Stimulated activated CD4-positive, alpha-beta T cell treated with anti-CD3 and anti-CD28 coated beads, Interleukin-1b, Interleukin-23, amount 100 ng/mL, for 1 hour (primary cell): ENCODE measurements at places on chromosomes 13 and 19.

DNA sequence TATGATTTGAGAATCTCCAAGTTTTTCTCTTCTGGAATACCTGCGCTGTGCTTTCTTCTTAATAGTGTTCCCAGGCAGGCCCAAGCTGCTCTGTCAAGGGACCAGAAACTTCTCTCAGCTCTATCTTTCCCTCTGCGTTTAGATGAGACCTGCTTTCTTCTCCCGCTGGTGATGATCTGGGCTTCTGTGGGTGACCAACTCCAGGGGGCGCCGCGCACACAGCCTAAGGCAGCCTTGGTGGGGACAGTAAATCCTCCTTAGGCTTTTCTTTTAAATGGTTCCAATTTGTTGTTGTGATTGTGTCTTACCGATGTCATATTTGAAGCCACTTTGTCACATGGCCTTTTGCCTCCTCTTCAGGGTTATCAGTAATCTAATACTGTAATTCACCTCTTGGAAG is 439.4 kb upstream of the KLF12 start:
- no peak for DNase-seq

- DNase-seq = no peak
These were observed 75.2 kb downstream of the RXFP2 start for GRCh38 chr13:31814536-31814935.

DNA sequence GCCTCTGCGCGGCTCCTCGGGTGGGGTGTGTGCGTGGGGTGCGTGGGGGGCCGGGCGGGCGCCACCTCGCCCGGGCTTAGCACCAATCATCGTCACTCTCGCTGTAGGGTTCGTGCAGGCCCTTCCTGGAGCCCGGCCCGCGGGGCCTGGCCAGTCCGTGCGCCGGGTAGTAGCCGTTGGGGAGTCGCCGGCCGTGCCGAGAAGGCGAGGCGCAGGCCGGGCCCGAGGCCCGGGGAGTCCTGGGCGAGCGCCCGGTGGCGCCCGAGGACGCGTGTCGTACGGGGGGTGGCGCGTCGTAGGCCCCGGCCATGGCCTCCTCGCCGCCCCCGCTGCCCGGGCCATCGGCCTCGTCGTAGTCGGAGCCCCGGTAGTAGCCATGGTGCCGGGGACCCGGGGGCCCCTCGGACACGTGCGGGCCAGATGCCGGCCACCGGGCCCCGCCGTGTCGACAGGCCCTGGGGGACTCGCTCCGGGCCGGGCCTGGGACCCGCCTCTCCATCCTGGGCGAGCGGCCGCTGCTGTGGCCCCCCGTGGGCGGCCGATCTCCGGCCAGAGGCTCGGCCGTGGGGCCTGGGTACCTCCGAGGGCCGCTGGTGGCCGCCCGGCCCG is 57.1 kb downstream of the IER2 start:
- no peak for DNase-seq

DNA sequence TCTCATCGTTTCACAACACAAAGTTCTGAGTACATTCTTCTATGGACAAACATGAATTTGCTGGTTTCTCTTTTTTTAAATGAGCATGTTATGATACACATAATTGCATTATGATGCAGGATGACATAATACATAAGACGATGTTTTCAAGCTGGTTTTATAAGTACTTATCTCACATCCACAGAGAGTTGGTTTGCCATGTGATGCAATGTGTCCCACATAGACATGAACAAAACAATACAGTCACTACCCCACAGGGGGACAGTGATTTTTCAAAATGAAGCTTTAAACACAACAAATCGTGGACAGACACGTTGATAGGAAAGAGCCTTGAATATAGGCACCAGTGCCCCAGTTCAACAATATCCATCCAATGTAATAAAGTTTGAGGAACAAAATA is 447.1 kb downstream of the KLF12 start:
- DNase-seq = no peak

DNA sequence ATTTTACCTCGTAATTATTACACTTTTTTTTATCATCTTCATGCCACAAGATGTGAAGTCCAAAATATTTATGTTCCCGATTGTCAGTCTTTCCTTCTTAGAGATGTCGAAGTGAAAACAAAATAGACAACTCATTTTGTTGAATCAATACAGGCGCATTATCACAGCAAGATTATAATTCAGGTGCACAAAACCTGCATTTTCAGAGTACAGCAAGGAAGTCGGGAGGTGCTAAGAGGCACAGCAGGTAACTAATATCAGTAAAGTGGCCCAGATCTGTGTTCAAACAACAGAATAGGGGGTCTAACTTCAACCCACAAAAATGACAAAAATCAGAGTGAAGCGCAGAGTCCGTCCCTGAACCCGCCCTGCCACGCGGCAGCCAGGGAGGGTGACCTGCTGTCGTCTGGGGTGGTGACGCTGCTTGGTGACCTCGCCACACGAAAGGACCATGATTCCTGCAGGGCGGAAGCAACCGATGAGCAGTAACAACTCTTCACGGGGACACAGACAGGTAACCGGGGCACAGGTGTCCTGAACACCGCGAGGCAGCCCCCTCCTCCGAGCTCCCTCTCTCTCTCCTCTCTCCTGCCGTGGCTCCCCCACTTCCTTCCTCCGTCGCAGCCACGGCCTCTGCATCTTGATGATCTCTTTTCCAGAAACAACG is 50.9 kb upstream of the SPACA7 start:
- no peak for DNase-seq

- DNase-seq = no peak
These were observed 212.7 kb upstream of the MIR17HG start for GRCh38 chr13:91134803-91135184.

GRCh38 chr13:29539856-29540255 is 55.6 kb downstream of the SLC7A1 start:
- no peak for DNase-seq

- no peak for DNase-seq
These were observed 415.2 kb upstream of the SGCG start for GRCh38 chr13:22765547-22765946.

- DNase-seq = no peak
These were observed 144.5 kb upstream of the FNDC3A start for GRCh38 chr13:48831248-48831647.

- peak; percentile 35 for DNase-seq
These were observed at the start of gene KCNK6 for GRCh38 chr19:38319421-38320258. KCNK6 (plus strand) TSS chr19:38319845; CDS start chr19:38319951, 106 bp downstream.

DNA sequence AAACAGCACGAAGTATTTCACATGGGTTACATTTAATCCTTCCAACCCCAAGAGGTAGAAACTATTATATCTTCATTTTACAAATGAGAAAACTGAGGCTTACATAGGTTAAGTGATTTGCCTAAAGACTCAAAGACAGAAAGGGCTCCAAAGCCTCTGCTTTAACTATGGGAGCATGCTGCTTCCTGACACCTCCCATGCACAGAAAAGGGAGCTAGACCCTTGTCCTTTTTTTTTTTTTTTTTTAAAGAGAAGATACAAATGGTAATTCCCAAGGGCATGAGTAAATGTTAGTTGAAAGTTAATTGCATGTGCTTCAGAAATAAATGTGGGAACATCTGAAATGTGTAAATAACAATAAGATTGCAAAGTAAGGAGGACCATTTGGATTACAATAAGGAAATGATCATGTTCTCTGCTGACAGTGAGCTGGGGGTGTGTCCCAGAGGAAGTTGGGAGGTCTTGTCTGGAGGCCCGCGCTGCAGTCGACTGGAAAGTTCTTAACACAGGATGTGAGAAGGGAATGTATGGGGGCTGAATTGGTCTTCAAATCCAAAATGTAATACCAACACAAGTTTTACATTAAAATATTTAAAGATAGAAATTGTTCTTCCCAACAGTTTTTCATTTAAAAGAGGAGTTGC is 500.3 kb downstream of the KLF12 start:
- no peak for DNase-seq

- DNase-seq = peak; percentile 83
These were observed 13.1 kb downstream of the TJP3 start for GRCh38 chr19:3721131-3721886.

- no peak for DNase-seq
These were observed 8.5 kb downstream of the SIGLEC7 start for GRCh38 chr19:51150627-51151026.

- no peak for DNase-seq
These were observed 1551.3 kb upstream of the MIR17HG start for GRCh38 chr13:89796196-89796595.

- no peak for DNase-seq
These were observed 1.2 kb downstream of the SLC27A1 start for GRCh38 chr19:17471410-17472125.

GRCh38 chr19:13209484-13210338 is 59.5 kb downstream of the IER2 start:
- no peak for DNase-seq

DNA sequence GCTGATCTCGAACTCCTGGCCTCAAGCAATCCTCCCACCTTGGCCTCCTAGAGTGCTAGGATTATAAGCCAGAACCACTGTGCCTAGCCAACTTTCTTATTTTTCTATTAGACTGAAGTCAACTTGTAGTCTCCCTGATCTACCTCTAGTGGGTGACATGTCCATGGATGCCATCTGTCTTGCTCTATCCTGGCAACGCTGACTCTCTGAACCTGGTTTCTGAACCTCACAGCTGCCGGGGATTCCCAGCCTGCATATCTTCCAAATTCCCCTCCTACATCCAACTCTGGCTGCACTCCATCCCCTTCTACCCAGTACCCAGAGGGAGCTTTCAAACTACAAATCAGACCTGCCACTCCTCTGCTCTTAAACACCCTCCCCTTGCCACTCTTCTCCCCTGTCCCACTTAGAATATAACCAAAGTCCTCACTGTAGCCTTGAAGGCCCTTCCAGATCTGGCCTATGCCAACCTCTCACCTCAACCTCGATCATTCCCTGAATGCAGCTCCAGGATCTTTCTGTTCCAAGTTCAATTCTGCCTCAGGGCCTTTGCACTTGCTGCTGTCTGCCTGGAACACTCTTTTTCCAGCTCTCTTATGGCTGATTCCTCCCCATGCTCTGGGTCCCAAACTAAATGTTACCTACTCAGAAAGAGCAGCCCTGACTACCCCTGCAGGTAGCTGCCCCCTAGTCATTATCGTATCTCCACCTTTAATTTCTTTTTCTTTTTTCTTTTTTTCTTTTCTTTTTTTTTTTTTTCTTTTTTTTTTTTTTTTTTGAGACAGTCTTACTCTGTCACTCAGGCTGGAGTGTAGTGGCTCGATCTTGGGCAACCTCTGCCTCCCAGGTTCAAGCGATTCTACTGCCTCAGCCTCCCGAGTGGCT is 2.2 kb downstream of the CLIP3 start:
- no peak for DNase-seq

DNA sequence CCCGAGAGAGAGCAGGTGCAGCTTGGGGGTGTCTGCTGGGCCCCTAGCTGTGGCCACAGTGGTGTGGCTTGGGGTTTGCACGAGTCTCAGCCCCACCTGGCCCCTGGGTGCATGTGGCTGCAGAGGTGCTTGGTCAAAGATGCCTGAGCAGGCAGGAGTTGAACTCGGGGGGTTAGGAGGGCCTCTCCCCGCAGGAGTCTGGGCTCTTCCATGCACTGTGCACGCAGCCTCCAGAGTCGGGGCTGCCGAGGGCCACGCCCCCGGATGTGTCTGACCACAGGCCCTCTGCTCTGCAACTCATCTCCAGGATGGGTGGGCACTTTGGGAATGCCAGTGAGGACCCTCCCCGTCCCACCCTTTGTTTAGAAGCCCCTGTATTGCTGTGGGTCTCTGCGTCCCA is 91.5 kb upstream of the MCF2L start:
- DNase-seq = no peak

DNA sequence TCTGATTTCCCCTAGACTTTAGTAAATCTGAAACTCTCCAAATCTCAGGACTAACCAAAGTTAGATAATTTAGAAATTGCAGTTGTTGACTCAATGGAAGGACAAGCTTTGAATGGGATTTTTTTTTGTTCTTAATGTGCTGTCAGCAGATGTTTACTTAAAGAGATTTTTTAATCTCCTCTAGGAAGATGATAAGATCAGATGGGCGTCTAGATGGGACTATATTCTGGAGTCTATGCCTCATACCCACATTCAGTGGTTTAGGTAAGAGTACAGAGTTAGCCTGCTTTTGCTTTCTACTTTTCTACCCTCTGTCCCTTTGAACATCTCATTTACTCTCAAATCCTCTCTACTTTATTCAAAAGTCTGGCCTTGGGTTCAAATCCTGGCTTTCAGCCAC is 39.3 kb downstream of the TM9SF2 start:
- DNase-seq = no peak

DNA sequence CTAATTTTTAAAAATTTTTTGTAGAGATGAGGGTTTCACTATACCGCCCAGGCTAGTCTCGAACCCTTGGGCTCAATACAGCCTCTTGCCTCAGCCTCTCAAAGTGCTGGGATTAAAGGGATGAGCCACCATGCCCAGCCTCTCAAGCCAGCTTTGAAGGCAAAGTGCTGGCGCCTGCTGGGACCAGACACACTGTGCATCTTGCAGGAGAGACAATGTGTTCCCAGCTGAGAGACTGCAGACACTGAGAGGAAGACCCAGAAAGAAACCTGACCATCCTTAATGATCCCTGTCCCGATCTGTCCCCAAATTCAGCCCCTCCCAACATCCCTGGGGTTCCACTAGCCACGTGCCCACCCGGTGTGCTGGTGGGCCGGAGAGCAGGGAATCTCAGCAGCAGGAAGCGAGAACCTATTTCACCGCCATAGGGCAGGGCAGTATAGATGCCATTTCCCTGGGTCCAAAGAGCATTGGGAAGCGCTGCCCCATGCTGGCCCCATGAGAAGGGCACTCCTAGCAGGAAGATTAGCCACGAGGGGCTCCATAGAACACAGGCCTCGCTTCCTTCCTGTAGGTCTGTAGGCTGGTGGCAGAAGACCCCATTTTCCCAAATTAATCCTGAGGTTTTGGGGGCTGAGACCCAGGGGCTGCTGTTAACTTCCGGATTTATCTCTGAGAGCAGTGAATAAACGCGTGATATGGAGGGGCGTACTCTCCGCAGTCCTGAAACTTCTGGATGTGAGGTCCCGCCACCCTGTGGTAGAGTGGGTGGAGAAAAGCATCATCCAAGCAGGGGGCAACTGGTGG is 968 bp downstream of the RAVER1 start:
- no peak for DNase-seq

DNA sequence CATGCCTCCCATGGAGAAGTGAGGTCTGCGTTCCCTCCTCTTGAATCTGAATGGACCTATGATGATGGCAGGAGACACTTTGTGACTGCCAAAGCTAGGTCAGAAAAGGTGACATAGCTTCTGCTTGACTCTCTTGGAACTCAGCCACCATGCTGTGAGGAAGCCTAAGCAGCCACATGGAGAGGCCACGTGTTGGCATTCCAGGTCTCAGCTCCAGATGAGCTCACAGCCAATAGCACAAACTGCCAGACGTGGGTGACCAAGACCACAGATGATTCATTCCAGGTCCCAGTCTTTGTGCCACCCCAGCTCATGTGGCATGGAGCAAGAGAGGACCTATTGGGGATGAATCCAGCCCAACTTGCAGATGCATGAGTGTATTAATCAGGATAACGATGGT is 8.7 kb upstream of the GGACT start:
- no peak for DNase-seq
